Activated CD4-positive, alpha-beta T cell treated with anti-CD3 and anti-CD28 coated beads, Interleukin-2, amount 10 ng/mL, durations not matched to agents 24 days and 14 days (primary cell): ENCODE measurements at places on chromosomes 5 and 9. TPM values are rescaled to one million over a fixed set of nuclear protein-coding genes. Genes with fewer than 3 reads are reported as not detected.

The SYK gene
- 0.05 and 0.16 TPM in 2 replicates for total RNA-seq

- H3K36me3 ChIP-seq, result peaks cover 54% of the 10 kb centered on the region
- H3K4me1 ChIP-seq, result no peaks in the 10 kb centered on the region
- H3K4me3 ChIP-seq, result no peak overlapping the region
- DNase-seq, result no peak
- H3K27ac ChIP-seq, result no peak overlapping the region
These were observed 345.6 kb downstream of the KDM4C start for GRCh38 chr9:7103367-7103766.

The IRX1 gene
- total RNA-seq, result not detected in 2 replicates

The S1PR3 gene
- 3.4 and 3.8 TPM in 2 replicates for total RNA-seq

DNA sequence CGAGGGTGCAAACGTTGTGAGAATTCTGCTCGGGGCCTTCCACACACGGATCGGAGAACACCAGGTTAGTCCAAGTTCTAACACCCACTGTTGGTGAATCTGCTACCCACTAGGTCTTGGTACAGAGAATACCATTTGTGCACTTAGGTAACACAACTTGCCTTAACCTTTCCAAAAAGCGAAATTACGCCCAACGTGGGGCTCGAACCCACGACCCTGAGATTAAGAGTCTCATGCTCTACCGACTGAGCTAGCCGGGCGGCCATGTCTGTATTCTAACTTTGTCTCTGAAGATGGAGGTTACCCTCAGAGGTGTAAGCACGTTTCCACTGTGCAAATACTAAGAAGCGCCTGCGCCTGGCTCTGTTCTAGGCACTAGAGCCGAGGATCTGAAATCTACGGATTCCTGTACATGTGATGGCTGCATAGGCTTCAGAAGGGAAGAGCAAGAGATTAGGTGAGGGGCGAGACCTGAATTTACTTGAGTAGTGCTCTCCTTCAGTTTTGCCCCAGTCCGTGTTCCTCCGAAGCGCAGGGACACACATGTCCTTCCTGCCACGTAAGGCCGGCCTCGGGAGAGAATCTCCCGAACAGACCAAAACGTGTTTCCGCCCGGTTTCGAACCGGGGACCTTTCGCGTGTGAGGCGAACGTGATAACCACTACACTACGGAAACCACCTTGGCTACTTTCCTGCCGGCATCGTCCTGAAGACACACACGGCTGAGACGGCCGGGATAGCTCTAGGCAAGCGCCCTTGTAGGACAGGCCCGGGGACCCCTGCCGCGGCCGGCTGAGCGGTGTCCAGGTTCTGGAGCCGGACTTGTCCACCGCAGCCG, 1.1 kb upstream of the TRIM41 start:
- H3K4me3 ChIP-seq, result peak overlapping the region; percentile 98
- peak overlapping the region; percentile 99 for H3K27ac ChIP-seq
- peak; percentile 99 for DNase-seq
- H3K36me3 ChIP-seq, result peaks cover 19% of the 10 kb centered on the region
- peaks cover 5% of the 10 kb centered on the region for H3K27me3 ChIP-seq

DNA sequence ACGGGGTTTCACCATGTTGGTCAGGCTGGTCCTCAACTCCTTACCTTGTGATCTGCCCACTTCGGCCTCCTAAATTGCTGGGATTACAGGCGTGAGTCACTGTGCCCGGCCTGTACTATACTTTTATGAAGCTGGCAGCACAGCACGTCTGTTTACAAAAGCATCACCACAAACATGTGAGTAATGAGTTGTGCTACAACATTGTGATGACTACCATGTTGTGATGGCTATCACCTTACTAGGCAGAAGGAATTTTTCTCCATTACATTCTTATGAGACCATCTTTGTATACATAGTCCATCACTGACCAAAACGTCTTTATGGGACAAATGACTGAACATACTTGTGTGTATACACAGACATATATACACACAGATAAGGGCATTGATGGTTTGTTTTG, 1019.0 kb downstream of the CDH18 start:
- H3K27ac ChIP-seq, result no peak overlapping the region
- H3K4me3 ChIP-seq, result no peak overlapping the region
- no peak for DNase-seq

The KIF4B gene
- 0.07 TPM in 1 of 2 replicates, not detected in the other for total RNA-seq

- H3K4me1 ChIP-seq, result peaks cover 7% of the 10 kb centered on the region
- peaks cover 20% of the 10 kb centered on the region for H3K27me3 ChIP-seq
- H3K4me3 ChIP-seq, result no peak overlapping the region
These were observed 39.6 kb downstream of the PDE6A start for GRCh38 chr5:149904977-149905376.

The SLC6A19 gene
- not detected in 2 replicates for total RNA-seq

The LECT2 gene
- not detected in 2 replicates for total RNA-seq

- no peak overlapping the region for H3K27ac ChIP-seq
- H3K4me1 ChIP-seq, result peaks cover 3% of the 10 kb centered on the region
- no peaks in the 10 kb centered on the region for H3K36me3 ChIP-seq
- no peak for DNase-seq
These were observed 107.5 kb downstream of the NDFIP1 start for GRCh38 chr5:142215915-142216681.

The PLAC8L1 gene
- total RNA-seq, result 0.57 and 1.2 TPM in 2 replicates

DNA sequence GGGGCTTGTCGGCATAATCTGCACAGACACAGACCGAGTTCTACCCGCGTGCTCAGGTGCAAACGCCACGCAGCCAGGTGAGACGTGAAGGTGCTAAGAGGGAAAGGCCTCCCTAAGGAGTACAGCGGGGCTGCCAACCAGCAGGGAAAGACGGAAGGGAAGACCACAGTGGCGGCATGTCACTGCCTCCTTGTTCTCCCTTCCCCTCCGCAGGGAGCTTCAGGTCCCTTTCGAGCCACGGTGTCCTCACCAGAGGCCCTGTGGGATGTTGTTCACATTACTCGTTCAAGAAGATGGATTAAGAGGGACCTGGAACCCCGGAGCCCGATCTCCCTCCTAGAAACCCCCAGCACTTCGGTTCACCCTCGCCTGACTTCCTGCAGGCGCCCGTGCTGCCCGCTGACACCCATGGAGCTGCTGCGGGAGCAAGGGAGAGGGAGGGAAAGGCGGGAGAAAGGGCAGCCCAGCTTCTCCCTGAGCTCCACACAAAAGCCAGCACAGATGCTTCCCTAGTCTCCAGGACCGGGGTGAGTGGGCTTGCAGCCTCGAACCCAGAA, 686 bp downstream of the BRD9 start:
- H3K4me1 ChIP-seq, result peaks cover 21% of the 10 kb centered on the region
- DNase-seq, result no peak
- peaks cover 63% of the 10 kb centered on the region for H3K36me3 ChIP-seq
- H3K27me3 ChIP-seq, result no peaks in the 10 kb centered on the region

The REEP2 gene
- 3.5 and 4.6 TPM in 2 replicates for total RNA-seq

DNA sequence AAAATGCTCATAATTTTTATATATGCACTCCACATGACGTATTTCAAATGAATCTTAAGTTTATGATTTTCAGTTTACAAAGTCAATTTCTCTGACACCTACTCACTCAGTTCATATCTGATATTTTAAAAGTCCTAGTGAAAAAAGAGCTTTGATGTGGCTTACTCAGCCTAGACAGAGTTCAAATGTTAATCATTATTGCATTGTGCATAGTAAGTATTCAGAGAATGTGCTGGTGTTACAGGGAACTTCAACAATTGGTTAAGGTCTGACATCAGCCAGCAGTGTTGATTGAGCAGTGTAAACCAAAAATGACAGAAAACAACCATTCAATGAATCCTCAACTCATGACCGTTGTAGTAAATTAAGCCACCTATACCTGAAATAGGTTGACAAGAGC, 147.2 kb upstream of the LHFPL2 start:
- no peak for DNase-seq
- H3K27ac ChIP-seq, result no peak overlapping the region
- peaks cover 5% of the 10 kb centered on the region for H3K4me1 ChIP-seq
- no peak overlapping the region for H3K4me3 ChIP-seq
- H3K27me3 ChIP-seq, result no peaks in the 10 kb centered on the region
- no peaks in the 10 kb centered on the region for H3K36me3 ChIP-seq

DNA sequence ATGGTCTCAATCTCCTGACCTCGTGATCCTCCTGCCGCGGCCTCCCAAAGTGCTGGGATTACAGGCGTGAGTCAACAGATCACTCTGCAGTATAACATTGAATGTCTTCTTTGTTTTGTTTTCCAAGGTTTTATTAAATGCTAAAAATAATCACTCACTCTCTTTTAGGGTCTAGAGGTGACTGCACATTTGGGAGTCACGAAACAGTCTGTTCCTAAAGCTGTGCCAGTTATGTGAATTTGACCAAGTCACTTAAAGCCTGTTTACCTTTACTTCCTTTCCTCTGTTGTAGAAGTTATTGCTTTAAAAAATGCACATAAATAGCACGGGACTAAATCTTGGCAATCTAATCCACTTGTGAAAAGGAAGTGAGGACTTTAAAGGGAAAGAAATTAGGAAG, 304.9 kb upstream of the PTGER4 start:
- no peak for DNase-seq
- no peaks in the 10 kb centered on the region for H3K27me3 ChIP-seq
- peaks cover 18% of the 10 kb centered on the region for H3K36me3 ChIP-seq

- H3K4me1 ChIP-seq, result peaks cover 8% of the 10 kb centered on the region
- DNase-seq, result peak; percentile 60
- no peak overlapping the region for H3K27ac ChIP-seq
These were observed 41.3 kb upstream of the SV2C start for GRCh38 chr5:76041863-76042262.

The SPACA9 gene
- total RNA-seq, result 0.91 and 0.92 TPM in 2 replicates

The GARIN3 gene
- total RNA-seq, result 0.19 and 0.36 TPM in 2 replicates

DNA sequence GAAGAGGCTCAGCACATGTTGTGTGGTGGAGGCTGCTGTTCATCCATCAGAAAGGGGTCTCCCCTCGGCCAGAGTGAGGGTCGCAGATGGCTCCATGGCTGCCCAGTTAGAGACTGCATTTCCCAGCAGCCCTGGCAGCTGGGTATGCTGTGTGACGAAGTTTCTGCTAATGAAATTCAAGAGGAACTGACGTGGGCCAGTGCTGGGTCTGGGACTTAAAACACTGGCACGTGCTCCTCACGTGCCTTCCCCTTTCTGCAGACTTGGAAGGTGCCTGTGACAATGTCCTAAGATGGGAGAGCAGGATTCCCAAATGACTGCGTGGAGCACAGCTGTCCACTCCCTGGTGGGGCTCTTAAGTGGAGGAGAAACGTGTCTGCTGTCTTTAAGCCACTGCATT, 114.5 kb upstream of the RAPGEF1 start:
- DNase-seq, result no peak
- H3K27me3 ChIP-seq, result no peaks in the 10 kb centered on the region
- H3K4me1 ChIP-seq, result no peaks in the 10 kb centered on the region
- no peaks in the 10 kb centered on the region for H3K36me3 ChIP-seq

The F12 gene
- total RNA-seq, result 2.7 and 2.8 TPM in 2 replicates

- no peak for DNase-seq
- no peak overlapping the region for H3K4me3 ChIP-seq
- peaks cover 53% of the 10 kb centered on the region for H3K36me3 ChIP-seq
- H3K27ac ChIP-seq, result no peak overlapping the region
- peaks cover 21% of the 10 kb centered on the region for H3K4me1 ChIP-seq
These were observed 46.7 kb downstream of the UHRF2 start for GRCh38 chr9:6459718-6460117.

The NTRK2 gene
- total RNA-seq, result 2.3 and 2.4 TPM in 2 replicates

DNA sequence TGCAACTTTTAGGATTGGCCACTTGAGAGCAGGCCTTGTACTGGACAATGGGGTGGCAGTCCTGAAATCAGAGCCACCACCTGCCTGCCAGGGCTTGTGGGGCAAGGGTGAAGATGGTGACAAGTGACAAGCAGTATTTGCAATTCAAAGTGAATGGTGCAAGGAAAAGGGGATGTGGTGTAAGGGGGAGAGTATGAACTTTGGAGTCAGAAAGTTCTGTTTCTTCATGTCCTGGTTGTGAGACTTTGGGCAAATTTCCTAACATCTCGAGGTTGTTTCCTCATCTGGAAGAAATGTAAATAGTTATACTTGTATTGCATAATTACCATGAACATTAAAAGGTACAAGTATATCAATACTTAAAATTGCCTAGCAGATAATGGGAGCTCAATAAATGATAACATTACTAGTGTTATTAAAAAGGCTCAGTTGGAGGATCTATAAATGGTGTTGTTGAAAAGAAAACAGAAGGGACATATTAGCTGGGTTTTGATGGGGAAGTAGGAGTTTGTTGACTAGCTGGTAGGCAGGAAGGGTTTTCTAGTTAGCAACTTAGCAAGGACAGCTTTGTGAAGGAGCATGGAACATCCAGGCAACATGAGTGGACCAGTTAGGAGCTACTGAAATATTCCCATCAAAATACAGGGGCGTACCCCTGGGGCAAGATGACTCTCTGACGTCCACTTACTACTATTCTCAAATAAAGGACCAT, 21.3 kb upstream of the MEGF9 start:
- no peak overlapping the region for H3K4me3 ChIP-seq
- H3K27me3 ChIP-seq, result no peaks in the 10 kb centered on the region
- no peak overlapping the region for H3K27ac ChIP-seq
- no peak for DNase-seq
